ENCODE measurements at places on chromosomes 11 and 22.

DNA sequence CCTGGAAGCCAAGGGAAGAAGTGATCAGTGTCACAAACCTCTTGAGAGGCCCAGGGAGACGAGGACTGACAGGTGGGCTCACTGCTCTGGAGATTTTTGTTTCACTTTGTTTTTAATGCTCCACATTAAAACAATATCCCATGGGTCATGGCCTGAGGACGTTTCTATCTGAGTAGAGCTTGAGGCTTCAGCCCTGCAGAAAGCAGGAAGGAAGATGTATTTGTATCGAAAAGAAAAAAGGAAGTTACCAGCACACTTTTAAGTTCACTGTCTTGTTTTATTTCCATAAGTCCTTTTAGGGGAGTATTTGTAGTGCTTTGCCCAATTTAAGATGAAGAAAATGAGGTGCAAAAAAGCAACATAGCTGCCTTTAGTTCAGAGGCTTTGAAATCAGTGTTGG, 191.1 kb downstream of the GRIK4 start:
- no peak for ATAC-seq

DNA sequence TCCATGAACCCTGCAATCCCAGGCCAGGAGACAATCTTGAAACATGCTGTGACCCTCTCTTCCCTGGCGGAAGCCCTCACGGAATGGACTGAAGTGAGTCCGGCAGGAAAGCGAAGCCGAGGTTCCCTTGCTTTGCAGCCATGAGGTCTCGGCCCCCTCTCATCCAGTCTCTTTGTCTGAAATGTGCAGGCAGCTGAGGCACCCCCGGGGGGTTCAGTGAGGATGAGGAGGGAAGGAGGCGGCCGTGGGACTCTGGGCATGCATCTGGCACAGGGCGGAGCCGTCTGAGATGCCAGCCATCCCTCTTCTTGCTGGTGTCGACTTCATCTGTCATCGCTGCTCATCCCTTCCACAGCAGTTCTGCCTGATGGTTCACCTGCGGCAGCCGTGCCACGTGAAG, 1485.7 kb downstream of the BRD1 start:
- no peak for ATAC-seq

GRCh38 chr11:1796413-1797011, 32.8 kb upstream of the CTSD start:
- no peak for ATAC-seq

DNA sequence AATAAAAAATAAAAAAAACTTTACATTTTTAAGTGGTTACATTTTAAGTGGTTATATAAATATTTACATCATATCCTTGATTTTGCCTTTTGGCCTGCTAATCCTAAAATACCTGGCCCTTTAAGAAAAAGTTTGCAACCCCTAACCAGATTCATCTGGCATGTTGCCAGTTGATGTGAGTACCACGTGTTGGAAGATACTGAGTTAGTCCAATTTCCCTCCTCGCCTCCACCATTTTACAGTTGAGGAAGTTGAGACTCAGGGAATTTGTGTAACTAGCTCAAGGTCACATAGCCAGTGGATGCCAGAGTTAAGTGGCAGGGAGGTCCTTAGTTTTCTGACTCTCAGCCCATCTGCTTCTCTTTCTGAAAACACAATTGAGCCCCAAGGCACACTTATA, 5.1 kb downstream of the ELF5 start:
- ATAC-seq, result no peak

DNA sequence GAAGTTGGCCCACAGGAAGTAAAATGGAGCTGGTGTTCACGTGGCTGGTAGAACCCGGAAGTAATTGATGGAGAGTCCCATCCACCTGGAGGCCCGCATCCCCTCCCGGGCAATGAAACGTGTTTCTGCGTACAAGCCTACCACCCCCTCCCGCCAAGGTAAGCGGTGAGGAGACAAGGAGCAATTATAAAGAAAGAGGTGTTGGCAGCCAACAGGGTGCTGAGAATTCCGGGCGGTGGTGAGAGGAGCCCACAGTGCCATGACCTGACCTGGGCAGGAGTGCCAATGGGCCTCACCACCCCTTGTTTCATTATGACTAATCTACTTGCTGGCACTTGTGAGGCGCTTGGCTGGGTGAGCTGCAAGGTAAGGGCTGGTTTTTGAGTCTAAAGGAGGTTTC, 83.8 kb upstream of the BID start:
- no peak for ATAC-seq

Data from motor neuron (in vitro differentiated cells).